ENCODE measurements at places on chromosomes 3 and 15.

- DNase-seq, result no peak
Measured at GRCh38 chr3:30895329-30895728, 868 bp upstream of the GADL1 start.

GRCh38 chr3:175495331-175495730 lies 636.2 kb downstream of the NAALADL2 start:
- DNase-seq, result no peak

- no peak for DNase-seq
Measured at GRCh38 chr3:71525391-71525790, 58.1 kb downstream of the FOXP1 start.

GRCh38 chr15:73284090-73284716 lies 84.6 kb downstream of the HCN4 start:
- DNase-seq, result no peak

DNA sequence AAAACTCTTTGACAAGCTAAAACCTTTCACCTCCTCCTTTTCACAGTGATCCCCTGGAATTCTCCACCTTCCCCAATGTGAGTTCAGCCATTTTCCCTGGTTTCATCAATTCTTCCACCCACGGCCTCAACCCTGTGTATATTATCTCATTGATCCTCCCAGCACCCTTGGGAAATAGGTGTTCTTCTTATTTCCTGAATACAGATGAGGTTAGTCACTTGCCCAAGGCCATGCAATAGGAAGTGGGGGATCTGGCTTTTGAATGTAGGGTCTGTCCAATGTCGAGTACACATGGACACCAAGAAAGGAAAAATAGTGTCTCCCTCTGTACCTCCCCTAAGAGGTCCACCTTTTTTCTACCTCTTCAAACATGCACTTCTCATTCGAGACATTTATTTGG lies 262.8 kb upstream of the ST8SIA2 start:
- no peak for DNase-seq

DNA sequence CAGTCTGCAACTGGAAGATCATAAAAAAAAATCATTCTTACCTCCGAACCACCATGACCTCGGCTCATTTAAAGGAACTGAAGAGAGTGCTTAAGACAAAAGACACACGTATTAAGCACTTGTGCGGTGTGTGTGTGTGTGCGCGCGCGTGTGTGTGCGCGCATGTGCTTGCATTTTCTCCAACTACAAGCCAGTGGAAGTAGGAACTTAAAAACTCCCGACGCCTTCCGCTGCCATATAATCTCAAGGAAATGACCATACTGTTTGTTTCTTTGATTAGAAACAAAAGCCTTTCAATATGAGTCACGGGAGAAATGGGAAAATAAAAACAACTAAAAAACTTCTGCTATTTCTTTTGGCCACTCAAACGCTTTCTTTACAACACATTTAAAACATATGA lies 32.4 kb downstream of the FRMD4B start:
- DNase-seq, result no peak

Data from stimulated activated naive CD4-positive, alpha-beta T cell (primary cell).